T follicular helper cell (primary cell): ENCODE measurements at places on chromosomes 6 and 20.

DNA sequence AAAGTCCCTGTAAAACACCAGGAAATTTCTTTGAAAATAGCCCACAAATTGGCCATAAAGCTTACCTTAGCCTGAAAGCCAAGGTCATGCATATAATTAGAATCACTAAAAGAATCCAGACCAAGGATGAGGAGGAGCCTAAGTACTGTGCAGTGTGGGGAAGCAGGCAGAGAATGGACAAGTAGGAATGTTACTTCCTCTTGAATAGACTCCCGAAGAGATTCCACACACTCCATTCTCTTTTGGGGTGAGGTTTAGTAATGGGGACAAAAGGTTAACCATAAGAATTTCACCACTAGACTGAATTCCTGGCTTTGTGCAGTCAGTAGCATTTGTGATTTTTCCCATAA is 27.5 kb upstream of the MARCKS start:
- no peak for DNase-seq

GRCh38 chr6:151999194-151999593 is 191.7 kb downstream of the ESR1 start:
- no peak for DNase-seq

GRCh38 chr6:138211601-138212000 is 6.7 kb downstream of the PBOV1 start:
- DNase-seq = no peak

GRCh38 chr6:136609873-136610706 is 59.9 kb upstream of the MAP7 start:
- no peak for DNase-seq

DNA sequence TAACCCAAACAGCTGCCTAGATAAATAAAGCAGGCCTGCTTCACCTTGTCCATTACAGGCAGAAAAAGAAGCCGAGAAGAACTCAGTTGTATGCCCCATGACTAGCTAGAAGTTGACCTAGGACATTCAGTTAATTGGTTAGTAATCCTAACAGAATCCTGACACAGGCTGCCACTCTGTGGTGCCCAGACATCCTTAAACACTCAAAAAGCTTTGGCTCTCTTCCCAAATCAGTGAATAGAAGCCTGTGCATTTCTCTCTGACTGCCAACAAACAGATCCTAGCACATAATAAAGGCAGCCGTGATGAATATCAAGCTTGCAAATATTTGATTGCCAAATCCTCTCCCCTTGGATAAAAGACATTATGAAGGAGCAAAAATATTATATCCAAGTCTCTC is 519.1 kb upstream of the EYS start:
- DNase-seq = no peak

DNA sequence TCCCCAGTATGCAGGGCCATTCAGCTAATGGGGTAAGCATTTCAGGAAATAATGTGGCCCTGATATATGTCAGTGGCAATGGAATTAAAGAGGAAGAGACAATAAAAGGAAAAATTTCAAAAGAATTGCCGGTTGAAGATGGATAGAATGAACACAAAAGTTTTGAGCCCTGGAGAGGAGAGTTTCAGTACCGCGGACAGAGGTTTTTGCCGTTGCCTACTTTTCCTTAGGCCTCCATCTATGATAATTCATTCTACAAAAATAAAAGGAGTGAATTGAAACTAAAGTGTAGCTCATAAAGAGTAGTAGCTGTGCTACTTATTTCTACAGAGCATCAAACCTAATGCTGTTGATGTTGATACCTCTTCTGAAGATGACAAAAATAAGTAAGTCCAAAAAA is 140.7 kb downstream of the RNASET2 start:
- no peak for DNase-seq

DNA sequence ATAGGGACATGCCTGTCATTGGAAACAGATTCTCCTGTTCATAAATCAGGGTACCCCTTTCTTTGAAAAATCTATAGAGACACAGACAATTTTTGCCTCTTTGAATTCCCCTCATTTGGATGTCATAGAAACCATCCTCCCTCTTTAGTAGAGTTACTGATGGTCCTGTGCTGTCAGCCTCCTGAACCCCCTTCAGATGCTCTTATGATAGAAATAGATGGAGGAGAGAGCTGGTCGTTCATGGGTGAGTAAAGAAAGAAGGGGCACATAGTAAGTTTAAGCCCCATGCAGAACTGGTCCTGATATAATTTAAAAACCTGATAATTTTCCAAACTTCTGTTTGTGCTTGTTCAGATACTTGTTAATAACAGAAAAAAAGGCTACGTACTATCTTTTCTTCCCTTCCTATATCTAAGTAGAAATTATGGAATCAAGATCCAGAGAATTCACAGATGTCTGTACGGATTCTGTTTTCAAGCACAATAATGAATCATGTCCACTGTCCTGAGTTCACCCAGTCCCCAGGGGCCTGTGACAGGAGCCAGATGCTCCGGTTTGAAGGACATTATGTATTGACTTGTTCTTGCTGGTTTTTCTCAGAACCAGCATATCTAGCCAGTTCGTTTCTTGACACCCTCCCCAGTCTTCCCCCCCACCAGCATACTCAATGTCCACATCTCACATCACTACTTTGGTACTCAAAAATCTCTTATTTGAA is 78.1 kb downstream of the NCOA7 start:
- no peak for DNase-seq

DNA sequence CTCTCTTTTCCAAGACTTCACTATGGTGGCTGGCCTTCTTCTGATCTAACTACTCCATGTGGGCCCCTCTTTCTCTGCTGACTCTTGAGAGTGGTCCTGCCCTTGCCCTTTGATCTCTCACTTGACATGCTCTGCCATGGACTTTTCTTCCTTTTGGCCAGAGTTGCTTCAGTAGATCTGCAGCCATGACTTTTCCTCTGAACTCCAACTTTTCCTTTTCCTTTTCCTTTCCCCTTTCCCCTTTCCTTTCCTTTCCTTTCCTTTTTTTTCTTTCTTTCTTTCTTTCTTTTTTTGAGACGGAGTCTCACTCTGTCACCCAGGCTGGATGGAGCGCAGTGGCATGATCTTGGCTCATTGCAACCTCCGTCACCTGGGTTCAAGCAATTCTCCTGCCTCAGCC is 88.5 kb downstream of the JAG1 start:
- DNase-seq = no peak

DNA sequence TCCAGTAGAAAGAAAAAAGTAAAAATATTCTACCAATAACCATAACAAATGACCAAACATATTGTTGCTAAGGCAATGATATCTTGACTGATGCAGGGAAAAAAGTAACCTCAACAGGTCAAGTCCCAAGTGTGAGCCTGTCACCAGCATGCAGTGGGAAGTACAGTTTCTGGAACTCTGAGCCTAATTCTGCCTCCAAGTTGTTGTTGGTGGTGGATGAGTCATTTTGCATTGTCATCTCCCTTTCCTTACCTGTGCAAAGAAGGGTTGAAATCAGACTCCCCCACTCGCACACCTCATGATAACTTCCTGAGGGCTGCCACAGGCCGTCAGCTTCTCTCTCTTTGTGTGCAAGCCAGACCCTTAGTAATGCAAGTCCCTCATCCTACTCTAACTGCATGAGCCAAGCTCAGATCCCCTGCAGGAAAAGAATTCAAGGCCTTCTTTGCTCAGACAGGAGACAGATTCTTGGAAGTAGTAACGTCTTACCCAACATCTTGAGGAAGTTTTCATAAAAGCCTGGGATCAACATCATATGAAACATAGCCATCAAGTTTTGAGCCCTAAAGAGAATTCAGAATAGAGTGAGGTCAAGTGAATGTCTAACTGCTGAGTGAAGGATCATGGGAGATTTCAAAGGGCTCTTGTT is 207.6 kb upstream of the FOXA2 start:
- DNase-seq = no peak

DNA sequence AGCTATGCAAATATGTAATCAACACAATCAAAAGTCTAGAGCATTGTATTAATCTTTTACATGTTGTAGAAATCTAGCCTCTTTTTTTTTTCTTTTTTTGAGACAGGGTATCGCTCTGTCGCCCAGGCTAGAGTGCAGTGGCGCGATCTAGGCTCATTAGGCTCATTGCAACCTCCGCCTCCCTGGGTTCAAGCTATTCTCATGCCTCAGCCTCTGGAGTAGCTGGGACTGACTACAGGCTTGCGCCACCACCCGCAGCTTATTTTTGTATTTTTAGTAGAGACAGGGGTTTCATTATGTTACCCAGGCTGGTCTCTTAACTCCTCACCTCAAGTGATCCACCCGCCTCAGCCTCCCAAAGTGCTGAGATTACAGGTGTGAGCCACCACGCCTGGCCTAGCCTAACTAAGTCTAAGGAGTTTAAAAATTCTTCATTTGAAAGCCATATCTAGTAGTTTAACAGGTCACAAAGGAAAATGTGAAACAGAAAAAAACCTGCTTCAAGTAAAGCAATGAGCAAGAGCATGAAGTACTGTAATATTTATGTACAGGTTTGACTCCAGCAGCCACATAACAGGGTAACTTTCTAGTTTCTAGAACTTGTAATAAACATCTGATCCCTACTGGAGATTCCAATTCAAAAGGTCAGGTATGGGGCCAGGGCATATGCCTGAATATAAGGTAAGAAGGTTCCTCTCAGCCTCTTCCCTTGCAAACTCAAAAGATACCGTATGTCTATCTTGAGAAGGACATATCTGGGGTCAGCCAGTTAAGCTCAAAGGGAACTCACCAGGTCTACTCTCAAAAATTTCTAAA is 4.4 kb downstream of the CPNE1 start:
- DNase-seq = no peak

DNA sequence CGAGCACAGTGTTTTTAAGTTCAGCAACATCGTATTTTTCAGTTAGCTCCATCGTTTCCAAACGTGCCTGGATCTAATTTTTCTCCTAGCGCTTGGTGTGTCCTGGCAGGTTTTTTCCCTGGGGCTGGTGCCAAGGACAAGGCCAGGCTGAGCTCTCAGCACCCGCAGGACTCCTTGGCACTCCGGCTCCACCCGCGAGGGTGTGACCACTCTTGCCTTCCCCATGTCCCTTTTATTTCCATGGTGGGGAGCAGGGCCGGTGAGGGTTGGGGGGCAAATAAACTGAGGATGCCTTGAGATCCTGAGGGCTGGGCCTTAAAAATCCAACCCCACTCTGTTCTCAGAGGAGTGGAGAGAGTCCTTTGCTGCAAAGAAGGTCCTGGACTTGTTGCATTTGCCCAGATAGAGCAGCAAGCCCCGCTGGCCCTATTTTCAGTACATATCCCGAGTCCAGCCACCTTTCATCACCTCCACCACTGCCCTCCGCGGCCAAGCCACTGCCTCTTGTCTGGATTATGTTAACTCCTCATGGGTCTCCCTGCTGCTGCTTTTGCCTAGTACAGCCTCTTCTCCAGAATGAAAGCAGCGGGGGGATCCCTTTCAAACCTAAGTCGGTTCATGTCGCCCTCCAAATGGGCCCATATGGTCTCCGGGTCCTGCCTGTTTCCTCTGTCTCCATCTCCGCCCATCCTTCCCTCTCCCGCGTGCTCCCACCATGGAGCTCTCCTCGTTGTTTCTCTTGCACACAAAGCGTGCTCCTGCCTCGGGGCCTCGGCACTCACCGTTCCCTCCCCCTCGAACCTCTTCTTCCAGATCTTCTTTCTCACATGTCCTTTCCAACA is 4.5 kb upstream of the RAB44 start:
- no peak for DNase-seq

GRCh38 chr20:47917549-47918070 is 132.3 kb upstream of the SULF2 start:
- no peak for DNase-seq
